Stimulated activated CD4-positive, alpha-beta T cell treated with anti-CD3 and anti-CD28 coated beads, Interleukin-12 subunit alpha, Interleukin-12 subunit beta, amount 100 ng/mL, for 4 hours (primary cell): ENCODE measurements at places on chromosomes 4 and X.

DNA sequence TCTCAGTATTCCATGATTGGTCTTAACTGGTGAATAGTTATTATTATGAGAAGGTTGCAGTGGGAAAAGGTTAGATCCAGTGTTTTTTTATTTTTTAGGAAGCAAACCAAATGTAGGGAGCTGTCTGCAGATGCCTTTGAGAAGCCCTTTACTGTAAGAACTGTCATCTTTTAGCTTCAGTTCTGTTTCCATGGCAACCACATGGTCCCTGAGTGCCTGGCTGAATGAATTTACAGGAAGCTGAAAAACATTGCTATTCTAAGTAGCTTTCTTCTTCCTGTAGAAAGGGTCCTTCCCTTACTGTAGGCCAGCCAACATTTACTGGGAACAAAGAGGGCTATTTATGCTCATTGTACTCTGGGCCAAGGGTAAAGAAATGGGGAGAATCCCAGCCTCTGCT is 103.3 kb downstream of the DCLK2 start:
- DNase-seq = no peak

DNA sequence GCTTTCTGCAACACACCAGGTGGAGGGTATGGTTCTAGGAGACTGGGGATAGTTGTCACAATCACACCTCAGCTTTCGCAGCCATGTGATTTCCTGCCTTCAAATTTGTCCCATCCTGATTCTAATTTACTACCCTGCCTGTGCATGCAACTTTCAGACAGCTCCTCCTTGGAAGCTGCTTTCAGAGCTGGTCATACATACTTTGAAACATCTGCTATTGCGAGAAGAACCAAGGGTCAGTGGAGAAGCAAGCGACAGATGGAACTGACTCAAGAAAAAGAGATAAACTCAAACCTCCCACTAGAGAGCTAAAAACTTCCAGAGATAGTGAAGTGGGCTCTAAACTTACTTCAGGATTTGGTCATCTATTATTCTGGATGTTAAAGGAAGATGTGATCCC is 381.7 kb upstream of the FGF13 start:
- DNase-seq = no peak

DNA sequence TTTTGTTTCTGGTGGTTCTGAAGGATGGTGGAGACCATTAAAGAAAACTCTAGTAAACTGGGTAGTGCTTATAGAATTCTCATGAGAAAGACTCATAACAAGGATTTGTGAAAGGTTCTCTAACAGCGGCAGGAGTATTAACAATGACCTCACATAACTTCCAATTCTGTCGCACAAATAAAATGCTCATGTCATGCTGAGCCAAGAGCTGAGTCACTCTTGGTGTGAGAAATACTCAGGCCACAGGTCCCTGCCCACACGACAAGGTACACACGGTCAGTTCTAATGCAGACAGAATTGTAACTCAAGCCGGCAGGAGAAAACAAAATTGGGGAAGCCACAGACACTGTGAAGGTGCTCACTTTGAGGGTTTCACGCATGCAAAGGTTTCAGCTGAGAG is 34.4 kb upstream of the C4orf50 start:
- DNase-seq = no peak

GRCh38 chrX:134423606-134424005 is 36.4 kb upstream of the HPRT1 start:
- no peak for DNase-seq

DNA sequence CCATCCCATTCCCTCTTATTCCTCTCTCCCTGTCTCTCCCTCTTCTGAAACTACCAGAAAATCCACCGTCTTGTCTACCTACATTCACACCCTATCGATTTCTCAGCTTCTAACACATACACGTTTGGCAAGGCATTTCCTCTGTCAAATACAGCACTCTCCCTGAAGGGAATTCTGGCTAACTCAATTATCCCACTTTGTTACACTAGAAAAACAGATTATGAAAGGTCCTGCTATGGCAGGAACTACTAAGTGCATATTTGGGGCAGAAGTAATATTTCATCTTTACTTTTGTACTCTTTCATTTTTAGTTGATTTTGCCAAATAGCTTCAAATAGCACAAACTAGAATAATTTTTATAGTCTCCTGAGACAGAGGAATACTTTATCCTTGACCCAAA is 46.6 kb upstream of the KLHL8 start:
- no peak for DNase-seq

- no peak for DNase-seq
These were observed 4.5 kb downstream of the UBA1 start for GRCh38 chrX:47198026-47198686.

- no peak for DNase-seq
These were observed 96.6 kb upstream of the BANK1 start for GRCh38 chr4:101693842-101694398.

DNA sequence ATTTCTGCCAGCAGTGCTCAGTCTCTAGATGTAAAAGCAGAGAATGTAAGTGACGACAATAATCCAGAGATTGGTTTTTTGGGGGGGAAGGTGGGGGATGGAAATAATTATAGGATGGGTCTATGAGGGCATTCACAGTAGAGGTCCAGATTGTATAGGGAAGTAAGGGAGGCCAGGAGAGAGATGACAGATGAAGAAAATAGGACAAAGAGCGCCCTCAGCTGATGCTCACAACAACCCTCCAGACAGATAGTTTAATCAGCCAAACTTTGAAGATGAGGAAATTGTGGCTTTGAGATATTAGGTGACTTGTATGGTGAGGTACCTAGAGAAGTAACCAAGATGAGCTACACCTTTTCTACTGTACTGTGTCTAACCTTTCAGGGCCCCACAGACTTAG is 137.9 kb downstream of the MAGEB17 start:
- DNase-seq = no peak

- DNase-seq = no peak
These were observed 340.3 kb upstream of the GRID2 start for GRCh38 chr4:91963486-91963885.

DNA sequence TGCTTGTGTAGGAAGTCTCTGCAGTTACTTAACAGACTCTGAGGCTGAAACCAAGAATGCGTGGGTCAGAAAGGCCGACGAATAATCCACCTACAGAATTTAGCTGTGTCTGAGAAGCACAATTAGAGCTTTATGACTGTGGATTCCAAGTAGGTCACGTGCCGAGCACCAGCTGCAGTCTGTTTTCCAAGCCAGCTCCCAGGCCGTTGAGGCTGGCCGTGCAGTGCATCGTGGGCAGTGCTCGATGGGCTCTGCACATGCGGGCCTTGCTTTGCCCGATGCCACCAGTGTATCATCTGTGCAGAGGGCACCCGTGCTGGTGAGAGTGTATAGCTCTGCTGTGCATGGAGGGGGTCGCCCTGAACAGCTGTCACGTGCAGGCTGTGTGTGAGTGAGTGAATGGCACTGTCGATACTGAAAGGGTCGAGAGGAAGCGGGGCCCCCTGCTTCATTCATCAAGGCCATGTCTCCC is 67.5 kb upstream of the CLDN34 start:
- DNase-seq = no peak

DNA sequence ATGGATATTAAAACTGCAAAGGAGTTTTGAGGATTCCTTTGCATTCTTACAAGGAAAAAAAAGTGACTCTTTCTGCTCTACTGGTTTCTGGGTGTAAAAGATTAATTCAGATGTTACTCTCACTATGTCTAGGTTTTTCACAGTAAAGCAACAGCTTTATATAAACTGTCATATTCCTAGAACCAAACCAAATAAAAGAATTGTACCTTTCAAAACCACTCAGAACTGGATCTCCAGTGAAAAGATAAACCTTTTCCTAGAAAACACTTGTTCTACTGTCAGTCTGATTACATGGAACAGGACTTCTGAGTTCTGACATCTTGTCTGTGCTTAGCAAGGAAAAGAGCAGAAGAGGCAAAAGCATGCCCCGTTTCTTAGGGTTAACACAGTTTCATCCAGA is 5.0 kb upstream of the PPID start:
- no peak for DNase-seq

GRCh38 chrX:82848111-82848510 is 660.0 kb upstream of the POU3F4 start:
- DNase-seq = no peak

GRCh38 chr4:54540931-54541330 is 116.8 kb upstream of the KIT start:
- DNase-seq = no peak

DNA sequence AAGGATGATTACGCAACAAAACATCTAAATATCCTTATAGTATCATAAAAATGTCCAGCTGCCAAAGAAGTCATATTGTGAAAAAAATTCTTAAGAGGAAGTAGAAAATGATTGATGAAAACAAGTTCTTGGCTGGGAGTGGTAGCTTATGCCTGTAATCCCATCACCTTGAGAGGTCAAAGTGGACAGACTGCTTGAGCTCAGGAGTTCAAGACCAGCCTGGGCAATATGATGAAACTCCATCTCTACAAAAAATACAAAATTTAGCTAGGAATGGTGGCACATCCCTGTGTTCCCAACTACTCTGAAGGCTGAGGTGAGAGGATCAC is 577.6 kb downstream of the KLHL13 start:
- no peak for DNase-seq

DNA sequence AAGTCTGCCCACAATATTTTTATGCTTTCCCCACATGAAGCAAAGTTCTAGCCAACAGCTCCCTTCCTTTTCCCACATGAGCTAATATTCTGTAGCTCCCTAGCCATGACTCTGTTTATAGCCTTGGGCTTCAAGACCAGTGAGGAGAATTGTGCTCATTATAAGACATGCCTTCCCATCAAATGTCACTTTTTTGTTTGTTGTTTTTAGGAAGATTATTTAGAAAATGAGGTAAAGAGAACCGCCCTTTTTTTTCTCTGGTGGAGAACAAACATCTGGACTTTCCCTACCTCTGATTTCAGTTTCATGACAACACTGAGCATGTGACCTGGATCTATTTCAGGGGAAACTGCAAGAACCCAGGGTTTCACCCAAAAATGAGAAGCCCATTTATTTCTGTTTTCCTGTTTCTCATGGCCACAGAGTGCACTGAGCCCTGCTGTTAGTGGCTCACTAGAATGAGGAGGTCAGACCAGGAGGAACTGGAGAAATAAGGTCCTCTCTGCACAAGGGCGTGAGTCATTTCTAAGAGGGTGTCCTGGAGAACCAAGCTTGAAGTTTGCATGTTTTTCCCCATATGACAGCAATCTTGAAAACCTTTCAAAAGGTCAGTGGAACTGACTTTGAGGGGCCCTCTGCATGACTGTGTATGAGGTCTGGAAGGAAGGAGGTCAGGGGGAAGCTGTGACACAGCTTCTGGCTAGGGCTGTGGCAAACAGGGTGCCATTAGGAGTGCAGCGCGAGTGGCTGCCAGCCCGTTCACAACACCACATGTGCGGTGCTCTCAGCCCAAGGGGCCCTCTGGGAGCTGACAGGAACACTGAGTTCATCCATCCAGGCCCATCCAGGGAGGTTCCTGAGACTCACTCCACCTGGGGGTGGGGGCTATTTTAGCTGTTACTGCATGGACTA is 55.2 kb downstream of the CHST7 start:
- no peak for DNase-seq

- no peak for DNase-seq
These were observed 158.4 kb downstream of the RAB28 start for GRCh38 chr4:13325744-13326143.
